Stimulated activated CD4-positive, alpha-beta T cell treated with anti-CD3 and anti-CD28 coated beads, Interleukin-2, amount 100 ng/mL, for 24 hours (primary cell): ENCODE measurements at places on chromosomes 6 and 20.

DNA sequence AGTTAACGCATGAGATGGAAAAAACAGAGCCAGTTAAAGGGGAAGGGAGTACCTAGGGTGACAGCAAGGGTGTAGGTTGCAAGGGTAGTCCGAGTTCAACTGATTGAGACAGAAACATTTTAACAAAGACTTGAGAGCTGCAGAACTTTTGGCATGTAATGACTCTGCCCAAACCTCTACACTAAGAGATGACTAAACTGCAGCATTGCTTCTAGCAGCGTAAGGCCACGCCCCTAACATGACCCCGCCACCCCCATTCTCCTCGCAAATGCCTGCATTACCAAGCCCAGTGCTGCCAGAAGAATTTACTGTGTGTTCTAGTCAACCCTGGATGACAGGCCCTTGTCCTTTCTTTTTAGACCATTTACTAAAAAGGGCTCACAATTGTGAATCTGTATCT lies 6.3 kb upstream of the HINT3 start:
- no peak for DNase-seq

- no peak for DNase-seq
These were observed 195.0 kb downstream of the THBS2 start for GRCh38 chr6:169058634-169059033.

- no peak for DNase-seq
These were observed 17.5 kb upstream of the MYCT1 start for GRCh38 chr6:152680151-152680550.

GRCh38 chr6:1384549-1385128 lies 4.7 kb upstream of the FOXF2 start:
- no peak for DNase-seq

- no peak for DNase-seq
These were observed 35.7 kb downstream of the RAB44 start for GRCh38 chr6:36733300-36733699.

DNA sequence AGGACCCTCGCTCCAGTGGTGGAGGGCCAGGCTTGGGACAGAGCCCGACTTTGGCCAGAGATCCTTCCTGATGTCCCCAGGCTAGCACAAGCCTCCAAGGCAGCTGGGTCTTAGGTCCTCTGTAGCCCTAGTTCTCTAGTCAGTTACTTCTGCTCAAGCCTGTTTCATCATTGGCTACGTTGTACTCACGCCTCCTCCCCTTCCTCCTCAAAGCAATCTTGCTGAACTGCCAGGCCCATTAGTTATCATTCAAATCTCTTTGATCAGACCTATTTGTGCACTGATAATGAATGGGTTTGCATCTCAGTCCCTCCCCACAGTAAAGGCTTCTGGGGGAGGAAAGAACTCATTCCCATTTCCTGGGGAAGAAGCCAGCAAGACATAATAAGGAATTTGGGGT lies 256.8 kb downstream of the NFATC2 start:
- no peak for DNase-seq

GRCh38 chr6:150692604-150693003 lies 92.9 kb downstream of the PLEKHG1 start:
- DNase-seq: no peak

DNA sequence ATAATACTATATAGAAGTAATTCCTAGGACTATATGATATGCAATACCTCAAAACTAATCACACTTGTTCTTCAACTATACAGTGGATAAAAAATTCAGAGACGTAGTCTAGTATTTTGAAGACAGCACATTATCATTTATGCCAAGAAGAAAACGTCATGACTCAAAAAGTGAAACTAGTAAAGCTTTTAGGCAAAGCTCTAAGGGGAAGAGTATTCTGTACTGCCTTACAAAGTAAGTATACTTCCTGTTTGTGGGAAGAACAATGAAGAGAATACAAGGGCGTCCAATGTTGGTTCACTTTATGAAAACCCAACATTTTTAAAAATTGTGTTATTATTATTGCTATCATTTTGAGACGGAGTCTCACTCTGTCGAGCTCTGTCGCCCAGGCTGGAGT lies 27.9 kb downstream of the LOC128125822 start:
- no peak for DNase-seq

DNA sequence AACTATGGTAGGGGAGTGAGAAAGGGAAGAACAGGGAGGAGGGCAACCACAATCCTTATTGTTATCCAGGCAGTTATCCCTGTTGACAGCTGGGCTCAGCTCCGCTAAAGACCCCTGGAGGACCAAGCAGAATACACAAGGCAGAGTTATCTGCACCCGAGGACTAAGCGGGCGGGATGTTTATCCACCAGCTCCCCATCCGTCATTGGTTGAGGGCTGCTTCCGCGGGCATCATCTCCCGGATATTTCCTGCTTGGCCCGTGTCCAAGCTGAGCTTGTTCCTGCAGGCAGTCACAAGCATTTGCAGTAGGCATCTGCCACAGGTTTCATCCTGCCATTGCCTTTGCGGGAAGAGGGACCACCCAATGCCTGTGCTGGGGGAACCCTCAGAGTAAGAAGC lies 102.1 kb downstream of the DLGAP4 start:
- DNase-seq: no peak

DNA sequence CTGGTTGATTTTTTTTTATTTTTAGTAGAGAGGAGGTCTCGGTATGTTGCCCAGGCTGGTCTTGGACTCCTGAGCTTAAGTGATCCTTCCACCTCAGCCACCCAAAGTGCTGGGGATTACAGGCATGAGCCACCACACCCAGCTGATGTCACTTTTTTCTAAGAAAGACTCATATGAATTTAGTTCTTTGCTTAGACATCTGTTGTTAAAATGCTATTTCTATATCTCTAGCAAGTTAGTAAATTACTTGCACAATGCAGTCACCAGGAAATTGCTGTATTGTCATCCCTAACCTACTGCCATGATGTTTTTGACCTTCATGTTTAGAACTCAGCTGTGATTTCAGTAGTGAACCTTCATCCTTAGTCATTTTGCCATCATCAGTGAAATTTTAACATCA lies 5.7 kb downstream of the KDM1B start:
- DNase-seq: no peak

DNA sequence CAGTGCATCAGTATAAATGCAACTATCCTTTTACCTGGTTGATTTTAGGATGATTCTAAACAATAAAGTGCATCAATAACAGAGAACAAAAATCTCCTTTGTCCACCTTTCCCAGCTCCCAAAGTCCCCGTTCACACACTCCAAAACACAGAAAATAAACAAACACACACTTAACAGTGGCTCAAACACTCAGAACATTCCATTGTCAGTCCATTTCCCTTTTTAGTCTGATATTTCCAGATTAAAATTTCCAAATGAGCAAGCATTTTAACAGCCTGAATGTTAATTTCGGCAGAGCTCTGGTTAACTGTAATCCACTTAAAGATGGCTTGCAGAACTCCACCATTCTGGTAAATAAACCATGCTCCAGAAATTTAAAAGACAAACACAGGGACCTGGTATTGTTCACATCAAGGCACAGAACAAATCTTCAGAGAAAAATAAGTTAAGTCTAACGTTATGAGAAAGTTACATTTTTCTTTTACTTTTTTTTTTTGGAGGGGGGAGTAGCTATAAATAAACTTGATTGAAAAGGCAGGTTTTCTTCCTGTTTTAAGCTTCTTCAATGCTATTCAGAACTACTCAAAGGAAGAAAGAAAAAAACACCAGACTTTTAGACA lies 100.8 kb downstream of the DST start:
- no peak for DNase-seq
